ENCODE measurements at places on chromosomes 6 and 20. TPM values are rescaled to one million over a fixed set of nuclear protein-coding genes. Genes with fewer than 3 reads are reported as not detected.

SAMD3 gene
- 45.5 TPM for total RNA-seq

RRP36 gene
- total RNA-seq: 76.9 TPM

DNA sequence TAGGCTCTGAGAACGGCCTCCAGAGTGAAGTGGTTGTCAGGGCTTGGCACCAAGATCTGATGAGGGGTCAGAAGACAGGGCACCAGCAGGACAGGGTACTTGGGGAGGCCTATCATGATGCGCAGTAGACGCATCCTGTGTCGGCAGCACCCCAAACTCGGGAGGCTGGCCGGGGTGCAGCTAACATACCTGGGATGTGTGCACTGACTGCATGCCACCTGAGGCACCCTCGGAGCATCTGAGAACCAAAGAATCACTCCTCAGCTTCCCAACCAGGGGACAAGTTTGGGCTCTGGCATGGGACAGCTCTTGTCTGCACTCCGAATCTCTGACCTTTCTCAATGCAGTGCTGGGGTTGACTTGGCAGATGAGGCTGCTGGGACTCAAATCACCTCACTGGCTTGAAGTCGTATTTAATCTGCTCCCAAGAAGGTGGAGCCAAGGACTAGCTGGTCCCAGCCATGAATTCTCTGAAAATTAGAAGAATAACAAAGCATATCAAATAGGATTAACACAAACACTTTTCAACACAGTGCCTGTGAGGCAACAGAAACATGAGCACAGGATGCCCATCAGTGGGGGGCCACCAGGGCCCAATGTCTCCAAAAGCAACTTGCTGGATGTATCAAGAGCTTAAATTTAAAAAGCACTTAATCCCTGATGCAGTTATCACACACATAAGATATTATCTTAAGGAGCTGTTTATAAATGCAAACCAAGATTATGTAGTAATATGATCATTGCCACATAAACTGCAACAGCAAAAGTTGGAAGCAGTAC lies 348.8 kb downstream of the PREX1 start:
- no peak for DNase-seq

GRCh38 chr20:57031867-57032355 lies 234.5 kb downstream of the BMP7 start:
- no peak for DNase-seq

- no peak for DNase-seq
These were observed 4.3 kb upstream of the PRELID3B start for GRCh38 chr20:59046862-59047261.

DNA sequence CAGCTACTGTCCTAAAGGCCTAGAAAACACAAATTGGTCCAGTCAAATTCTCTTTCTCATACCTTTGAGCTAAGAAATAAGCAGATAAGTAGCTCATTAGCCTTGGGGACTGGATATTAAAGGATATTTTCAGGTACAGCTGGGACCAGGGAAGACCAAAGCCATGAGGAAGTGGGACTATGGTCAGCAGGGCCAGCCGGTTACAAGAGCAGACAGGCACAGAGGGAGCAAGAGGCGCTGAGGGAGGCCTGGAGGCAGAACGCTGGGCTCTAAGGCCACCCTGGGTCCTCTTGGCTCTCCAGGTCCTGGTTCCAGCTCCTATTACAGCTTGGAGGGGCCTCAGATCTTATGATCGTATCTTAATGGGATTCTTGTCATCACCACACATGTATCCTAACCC lies 88.5 kb upstream of the KCNK16 start:
- DNase-seq: no peak

Measured in endodermal cell (in vitro differentiated cells).